ENCODE measurements at places on chromosomes 2 and 18. TPM values are rescaled to one million over a fixed set of nuclear protein-coding genes. Genes with fewer than 3 reads are reported as not detected.

- no peaks in the 10 kb centered on the region for H3K27me3 ChIP-seq
- no peak overlapping the region for H3K4me3 ChIP-seq
- no peaks in the 10 kb centered on the region for H3K36me3 ChIP-seq
- DNase-seq, result no peak
- H3K4me1 ChIP-seq, result no peaks in the 10 kb centered on the region
Measured at GRCh38 chr2:145339646-145340045, 819.7 kb upstream of the ZEB2 start.

DNA sequence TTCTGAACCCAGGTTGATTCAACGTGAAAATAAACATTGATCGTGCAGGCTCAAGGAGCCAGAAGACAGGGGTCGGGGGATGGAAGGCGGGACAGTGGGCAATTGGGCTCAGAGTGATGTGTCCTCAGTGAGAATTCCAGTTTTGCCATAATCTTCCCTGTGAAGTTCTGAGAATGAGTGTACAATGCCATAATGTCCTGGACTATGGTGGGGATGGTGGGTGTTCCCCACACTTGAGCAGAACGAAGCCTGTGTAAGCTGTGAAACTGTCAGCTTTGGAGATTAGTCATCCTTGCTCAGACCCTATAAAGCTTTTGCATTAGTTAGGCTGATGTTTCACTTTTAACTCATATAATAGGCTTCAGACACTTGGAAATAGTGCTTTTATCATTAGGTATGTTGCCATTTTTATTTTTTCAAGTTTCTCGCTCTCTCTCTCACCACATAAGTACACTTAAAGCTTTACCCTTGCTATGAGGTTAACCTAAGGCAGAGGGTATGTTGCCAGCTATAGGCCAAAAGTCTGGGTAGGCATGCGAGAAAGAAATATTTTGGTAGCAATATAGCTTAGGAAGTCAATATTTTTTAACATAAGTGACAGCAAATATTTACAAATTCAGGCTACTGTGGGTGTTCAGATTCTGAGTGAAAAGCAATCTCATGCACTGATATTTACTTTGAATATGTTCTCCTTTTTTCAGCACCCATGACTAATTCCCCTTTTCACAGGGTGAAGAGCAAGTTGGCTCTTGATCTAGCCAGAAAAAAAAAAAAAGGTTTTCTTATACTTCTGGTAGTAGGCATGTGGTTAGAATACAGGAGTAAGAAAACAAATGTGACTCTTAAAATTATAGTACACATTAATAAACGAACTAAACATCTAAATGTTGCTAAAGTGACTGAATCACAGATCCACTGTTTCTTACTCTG, 47.2 kb downstream of the CDC42EP3 start:
- no peak for DNase-seq
- no peak overlapping the region for H3K4me3 ChIP-seq
- no peak overlapping the region for H3K27ac ChIP-seq
- no peaks in the 10 kb centered on the region for H3K27me3 ChIP-seq

DNA sequence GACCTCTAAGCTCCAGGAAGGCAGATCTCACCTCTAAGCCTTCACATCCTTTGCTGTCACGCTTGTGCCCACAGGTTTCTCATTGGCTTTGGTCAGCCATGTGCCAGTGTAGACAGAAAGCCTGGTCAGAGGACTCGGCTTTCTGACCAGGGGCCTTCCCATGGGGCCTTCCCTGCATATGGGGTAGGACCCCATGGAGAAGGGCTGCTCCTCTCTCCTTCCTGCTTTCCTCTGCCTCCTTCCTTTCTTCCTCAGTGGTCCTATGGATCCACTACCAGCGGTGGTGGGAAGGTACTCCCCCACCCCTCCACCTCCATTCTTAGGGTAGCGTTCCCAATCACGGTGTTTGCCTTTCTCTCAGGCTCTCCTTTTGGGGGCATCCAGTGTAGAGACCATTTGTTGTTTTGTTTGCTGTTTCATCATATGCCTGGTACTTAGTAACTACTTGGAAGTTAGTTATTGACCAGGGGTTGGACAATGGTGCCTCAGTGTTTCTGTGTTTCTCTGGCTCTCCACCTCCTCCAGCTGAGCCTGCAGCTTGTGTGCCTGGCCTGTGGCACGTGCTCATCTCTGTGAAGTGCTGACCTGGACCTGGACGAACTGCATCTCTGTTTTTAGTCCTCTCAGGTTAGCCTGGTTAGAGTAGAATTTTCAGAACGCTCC, 71.6 kb downstream of the ZNF407 start:
- H3K27ac ChIP-seq, result no peak overlapping the region
- H3K4me3 ChIP-seq, result no peak overlapping the region
- no peak for DNase-seq
- H3K36me3 ChIP-seq, result peaks cover 19% of the 10 kb centered on the region

DNA sequence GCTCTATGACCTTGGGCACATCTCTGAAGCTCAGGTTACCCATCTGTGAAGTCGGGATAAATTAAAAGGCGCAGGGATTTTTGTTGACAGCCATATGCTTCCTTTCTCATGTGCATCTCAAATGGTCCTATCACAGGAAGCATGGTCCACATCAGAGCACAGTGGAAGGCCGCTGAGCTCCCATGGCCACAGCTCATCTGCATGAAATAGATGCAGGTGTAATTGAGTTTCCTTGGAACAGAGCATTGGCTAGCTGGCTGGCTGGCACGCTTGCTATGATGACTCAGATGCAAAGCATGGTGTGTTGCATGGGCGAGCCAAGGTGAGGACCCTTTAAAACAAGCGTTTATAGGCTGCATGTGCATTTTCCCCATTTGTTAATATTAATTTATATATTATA, 79.3 kb downstream of the TXNL1 start:
- no peak overlapping the region for H3K27ac ChIP-seq
- H3K4me1 ChIP-seq, result no peaks in the 10 kb centered on the region
- no peaks in the 10 kb centered on the region for H3K27me3 ChIP-seq
- no peaks in the 10 kb centered on the region for H3K36me3 ChIP-seq
- DNase-seq, result peak; percentile 74
- no peak overlapping the region for H3K4me3 ChIP-seq

DNA sequence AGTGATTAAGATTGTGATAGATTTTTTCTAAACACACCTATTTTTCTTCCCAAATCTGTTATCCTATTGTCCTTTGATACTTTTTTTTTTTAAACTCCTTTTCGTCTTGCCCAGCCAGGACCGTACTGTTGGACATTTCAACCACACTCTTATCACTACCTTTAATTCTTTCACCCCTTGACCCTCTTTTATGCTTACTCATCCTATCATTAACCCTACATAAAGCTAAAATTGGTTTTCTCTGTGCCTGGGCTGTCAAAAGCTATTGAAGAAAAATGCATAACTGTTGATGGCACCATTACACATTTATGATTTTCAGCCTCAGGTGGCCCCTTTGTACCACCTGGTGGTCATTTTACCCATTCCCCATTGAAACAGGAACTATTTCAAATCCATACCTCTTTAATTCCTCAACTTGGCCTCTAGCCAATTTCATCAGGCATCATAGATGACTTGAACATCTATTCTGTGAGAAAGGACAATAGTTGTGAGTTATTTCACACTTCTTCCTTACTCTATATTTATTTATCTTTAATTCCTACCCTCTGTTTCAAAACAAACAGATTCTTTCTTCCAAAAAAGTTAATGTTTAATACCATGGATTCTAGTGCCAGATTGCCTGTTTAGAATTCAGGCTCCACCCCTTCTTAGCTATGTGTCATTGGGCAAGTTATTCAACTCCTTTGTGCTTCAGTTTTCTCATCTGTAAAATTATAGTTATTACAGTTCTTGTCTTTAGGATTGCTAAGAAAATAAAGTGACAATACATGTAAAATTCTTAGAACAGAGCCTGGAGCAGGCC, 258.6 kb downstream of the CAMKMT start:
- DNase-seq, result no peak
- no peaks in the 10 kb centered on the region for H3K4me1 ChIP-seq
- H3K4me3 ChIP-seq, result no peak overlapping the region
- no peak overlapping the region for H3K27ac ChIP-seq

DNA sequence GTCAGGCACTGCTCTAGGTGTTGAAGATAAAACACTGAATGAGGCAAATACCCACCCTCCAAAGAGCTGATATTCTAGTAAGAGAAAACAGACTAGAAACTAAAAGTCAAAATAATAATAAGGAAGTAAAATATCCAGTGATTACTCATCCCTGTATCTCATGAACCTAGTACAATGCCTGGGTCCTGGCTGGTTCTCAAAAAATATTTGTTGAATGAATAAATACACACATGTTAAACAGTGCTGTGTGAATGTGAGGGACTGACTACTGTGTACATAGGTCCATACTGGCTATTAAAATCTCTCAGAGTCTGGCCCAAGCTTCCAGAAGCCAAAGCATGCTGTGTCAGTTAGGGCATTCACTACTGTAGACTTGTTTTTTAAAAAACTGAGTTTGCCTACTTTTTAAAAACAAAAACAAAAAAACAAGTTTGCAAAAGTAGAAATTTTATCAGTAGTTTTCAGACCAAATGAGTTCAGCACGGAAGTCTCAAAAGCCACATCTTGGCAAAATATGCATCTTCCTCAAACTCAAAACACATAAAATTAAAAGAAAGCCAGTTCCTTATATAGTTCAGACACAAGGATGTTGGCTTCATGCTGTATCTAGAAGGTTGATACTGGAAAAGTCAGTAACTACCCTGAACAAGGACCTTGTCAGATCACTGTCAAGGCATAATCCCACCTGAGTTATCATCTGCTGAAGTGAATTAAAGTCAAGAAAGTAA, 136.2 kb downstream of the THADA start:
- H3K27me3 ChIP-seq, result no peaks in the 10 kb centered on the region
- no peaks in the 10 kb centered on the region for H3K36me3 ChIP-seq
- DNase-seq, result no peak

SPDYA gene
- total RNA-seq, result 3.0 TPM

DNA sequence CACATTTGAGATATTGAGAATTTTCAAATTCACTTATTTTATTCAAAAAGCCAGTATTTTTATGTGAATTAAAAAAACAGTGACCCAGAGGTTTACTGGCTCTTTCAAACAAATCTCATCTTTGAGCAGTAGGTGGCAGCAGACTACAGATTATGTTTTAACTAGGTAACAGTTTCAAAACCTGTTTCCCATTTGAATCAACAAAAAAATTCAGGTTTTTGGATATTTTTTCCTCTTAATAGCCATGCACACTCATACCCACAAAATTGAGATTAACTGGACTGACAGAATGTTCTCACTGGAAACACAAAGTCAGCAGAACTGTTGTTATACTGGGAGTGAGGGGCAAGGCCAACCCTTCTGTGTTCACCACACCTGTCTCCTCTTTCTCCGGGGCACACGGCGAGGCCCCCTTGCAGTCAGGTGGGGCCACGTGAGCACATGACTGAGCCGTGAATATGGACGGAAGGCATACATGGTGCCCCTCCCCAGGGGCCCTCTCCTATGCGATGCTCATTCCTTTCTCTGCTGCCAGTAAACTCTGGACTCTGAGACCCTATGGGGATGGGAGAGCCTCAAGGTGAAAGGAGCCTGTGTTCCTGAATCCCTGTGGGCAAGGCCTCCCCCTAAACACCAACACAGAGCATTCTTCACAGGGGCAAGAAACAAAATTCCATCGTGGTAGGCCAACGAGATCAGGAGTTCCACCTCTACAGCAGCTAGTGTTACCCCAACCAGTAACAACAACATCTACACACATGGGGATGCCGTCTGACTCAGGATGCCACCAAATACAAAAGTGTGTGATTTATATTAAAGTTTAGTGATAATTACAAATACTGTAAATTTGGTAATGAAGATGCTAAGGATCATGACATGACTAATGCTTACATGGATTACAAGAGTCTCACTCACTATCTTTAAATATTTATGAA, 80.4 kb downstream of the LPIN2 start:
- H3K27ac ChIP-seq, result no peak overlapping the region
- H3K36me3 ChIP-seq, result no peaks in the 10 kb centered on the region
- peaks cover 15% of the 10 kb centered on the region for H3K4me1 ChIP-seq
- peak; percentile 75 for DNase-seq
- no peaks in the 10 kb centered on the region for H3K27me3 ChIP-seq

DNA sequence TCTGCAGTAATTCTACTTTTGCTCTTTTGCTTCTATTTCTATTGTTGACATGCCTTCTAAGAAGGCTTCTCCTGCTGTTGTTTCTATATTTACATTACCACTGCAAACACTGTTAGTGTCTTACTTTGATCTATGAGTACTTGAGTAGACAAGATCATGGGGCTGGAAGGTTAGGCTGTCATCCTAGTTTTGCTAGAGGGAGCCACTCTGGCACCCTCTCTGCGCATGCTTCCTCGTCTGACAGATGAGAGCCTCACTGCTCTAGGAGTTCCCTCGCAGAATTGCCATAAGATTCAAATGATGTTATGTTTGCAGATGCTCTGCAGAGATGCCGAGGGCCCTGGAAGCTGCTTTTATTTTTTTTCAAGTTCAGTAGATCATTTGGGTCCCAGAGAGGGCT, 185.6 kb downstream of the RNF144A start:
- H3K4me3 ChIP-seq, result no peak overlapping the region
- no peaks in the 10 kb centered on the region for H3K4me1 ChIP-seq
- no peak overlapping the region for H3K27ac ChIP-seq
- DNase-seq, result peak; percentile 12
- H3K36me3 ChIP-seq, result no peaks in the 10 kb centered on the region

CFAP53 gene
- not detected for total RNA-seq

COL5A2 gene
- total RNA-seq, result 68.5 TPM

Measured in esophagus muscularis mucosa (tissue), 4 donors.